ENCODE measurements at places on chromosomes 12 and 14. TPM values are rescaled to one million over a fixed set of nuclear protein-coding genes. Genes with fewer than 3 reads are reported as not detected.

Gene P2RX7
- 14.8 TPM for total RNA-seq

Gene DNAJC22
- not detected for total RNA-seq

GRCh38 chr14:85873006-85873405 lies 343.1 kb downstream of the FLRT2 start:
- DNase-seq: no peak

DNA sequence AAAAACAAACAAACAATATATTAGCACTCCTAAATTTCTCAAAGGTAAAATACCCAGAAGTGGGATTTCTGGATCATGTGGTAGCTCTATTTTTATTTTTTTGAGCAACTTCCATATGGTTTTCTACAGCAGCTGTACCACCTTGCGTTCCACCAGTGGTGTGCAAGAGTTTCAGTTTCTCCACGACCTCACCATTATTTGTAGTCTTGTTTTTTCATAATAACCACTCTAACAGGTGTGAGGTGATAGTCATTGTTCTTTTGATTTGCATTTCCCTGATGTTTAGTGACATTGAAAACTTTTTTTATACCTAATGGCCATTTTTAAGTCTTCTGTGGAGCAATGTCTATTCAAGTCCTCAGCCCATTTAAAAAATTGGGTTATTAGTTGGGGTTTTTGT lies 127.3 kb upstream of the SLC38A2 start:
- DNase-seq: no peak

Gene KRT5
- total RNA-seq: not detected

Gene SCNN1A
- total RNA-seq: 0.67 TPM

Gene NFE2
- 0.19 TPM for total RNA-seq
